Pancreas (tissue), 10 donors: ENCODE measurements at places on chromosomes 5 and 9. TPM values are rescaled to one million over a fixed set of nuclear protein-coding genes. Genes with fewer than 3 reads are reported as not detected.

GRCh38 chr9:137761032-137761431 is 116.5 kb upstream of the CACNA1B start:
- DNase-seq = no peak

C9orf50 gene
- not detected for total RNA-seq

PCDHB12 gene
- 1.3 TPM for total RNA-seq

PTGR1 gene
- total RNA-seq = 7.6 TPM

DNA sequence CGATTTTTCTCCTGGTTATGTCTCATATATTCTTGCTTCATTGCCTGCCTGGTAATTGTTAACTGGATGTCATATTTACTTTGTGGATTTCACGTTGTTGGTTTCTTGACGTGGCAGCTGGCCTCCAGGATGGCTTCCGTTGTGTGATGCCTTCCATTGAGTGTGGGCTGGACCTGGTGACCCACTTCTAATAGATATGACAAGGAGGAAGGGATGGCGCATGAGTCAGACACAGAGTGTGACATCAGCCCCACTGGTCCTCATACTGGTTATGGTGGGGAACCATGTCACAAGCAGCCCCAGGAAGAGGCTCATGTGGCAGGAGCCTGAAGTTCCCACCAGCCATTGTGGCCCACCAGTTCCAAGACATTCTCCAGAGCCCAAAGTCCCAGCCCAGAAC is 6.4 kb upstream of the PAEP start:
- DNase-seq = no peak
